ENCODE measurements at places on chromosomes 16 and 17.

GRCh38 chr17:48037036-48037837, at the start of gene COPZ2:
TSS of gene COPZ2 (minus strand) at chr17:48037797. CDS start at chr17:48037777, 20 bp downstream.
- DNase-seq: peak; percentile 48

DNA sequence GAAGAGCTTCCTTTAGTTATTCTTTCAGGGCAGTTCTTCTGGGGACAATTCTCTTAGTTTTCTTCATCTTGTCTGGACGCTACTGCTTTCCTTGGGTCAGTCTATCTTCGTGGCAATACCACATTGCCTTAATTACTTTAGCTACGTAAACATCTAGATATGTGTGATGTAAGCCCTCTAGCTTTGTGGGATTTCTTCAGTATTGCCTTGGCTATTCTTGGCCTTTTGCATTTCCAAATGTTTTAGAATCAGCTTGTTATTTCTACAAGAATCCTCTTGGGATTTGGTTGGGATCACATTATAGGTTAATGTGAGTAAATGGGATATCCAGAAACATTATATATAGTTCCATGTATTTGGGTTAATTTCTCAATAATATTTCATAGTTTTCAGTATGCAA, 9.0 kb upstream of the ST6GALNAC2 start:
- DNase-seq: no peak

DNA sequence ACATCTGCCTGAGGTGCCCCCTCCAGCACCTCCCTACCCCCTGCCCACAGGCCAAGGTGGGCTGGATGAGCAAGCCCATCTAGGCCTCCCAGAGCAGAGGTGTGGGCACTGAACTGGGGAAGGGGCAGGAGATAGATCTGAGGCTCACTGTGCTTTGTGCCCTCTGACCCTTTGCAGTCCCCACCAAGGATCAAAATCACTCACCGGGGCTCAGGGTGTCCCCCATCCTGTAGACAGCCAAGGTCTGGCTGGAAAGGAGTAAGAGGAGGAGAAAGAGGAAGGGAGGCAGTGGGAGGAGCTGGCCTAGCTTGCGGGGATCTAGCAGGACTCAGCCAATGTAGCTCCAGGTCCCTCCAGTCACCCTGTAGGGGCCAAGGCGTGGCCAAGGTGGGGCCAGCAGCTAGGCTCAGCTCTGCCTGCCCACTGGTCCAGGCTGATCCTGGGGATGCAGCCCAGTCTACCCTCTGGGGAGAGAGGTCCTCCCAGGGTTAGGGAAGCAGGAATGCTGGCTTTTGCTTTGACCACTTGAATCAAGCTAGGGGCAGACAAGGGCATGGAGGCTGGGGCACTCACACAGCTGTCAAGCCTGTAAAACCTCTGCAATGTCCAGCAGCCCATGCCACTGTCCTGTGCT, 1.8 kb downstream of the SLC12A4 start:
- DNase-seq: no peak

- no peak for DNase-seq
Observed at GRCh38 chr16:22302776-22303363, 5.7 kb downstream of the POLR3E start.

DNA sequence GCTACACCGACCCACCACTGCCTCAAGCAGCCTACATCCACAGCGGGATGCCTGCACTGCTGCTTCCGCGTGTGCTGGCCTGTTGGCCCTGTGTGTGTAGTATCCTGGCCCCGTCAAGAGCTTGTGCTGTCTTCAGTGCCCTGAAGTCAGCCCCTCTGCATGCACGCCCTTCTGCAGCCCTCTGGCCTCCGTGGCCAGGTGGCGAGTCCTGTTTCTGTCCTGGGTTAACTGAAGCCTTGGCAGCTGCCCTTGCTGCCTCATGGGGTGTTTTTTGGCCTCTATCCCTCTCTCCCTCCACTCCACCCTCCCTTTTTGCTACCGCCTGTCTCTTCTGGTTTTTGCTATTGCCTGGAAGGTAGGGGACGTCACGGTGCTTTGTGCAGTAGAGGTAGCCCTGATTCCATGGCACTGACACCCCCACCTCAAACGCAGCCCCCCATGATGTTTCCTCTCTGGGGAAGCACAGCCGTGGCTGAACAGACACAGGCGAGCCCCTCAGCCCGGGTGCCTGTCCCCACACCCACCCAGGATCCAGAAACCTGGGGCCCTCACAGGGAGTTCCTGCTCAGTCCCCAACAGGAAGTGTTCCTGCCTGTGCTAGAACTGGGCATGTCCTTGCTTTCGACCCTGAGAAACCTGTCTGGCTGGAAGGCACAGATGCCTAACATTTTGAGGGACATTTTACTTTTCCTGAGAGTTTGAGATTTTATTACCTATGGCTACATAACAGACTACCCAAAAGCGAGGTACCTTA, 18.8 kb upstream of the AMZ2 start:
- DNase-seq: no peak

DNA sequence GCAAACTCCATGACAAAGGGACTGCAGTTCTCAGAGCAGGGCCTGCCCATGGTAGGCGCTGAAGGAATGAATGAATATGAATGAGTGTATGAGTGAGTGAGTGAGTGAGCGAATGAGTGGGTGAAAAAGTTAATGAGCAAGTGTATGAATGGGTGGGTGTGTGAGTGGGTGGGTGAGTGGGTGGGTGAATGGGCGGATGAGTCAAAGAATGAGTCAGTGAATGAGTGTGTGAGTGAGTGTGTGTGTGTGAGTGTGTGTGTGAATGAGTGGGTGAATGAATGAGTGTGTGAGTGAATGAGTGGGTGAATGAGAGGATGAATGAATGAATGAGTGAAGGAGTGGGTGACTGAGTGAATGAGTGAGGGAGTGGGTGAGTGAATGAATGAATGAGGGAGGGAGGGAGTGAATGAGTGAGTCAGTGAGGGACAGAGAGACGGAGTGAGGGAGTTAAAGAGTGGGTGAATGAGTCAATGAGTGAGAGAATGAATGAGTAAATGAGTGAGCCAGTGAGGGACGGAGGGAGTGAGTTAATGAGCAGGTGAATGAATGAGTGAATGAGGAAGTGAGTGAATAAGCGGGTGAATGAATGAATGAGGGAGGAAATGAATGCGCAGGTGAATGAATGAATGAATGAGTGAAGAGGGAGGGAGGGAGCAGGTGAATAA, 11.1 kb upstream of the CHMP6 start:
- DNase-seq: no peak

GRCh38 chr16:17275076-17276009, 195.4 kb downstream of the XYLT1 start:
- DNase-seq: no peak

- peak; percentile 74 for DNase-seq
Observed at GRCh38 chr17:78412403-78412802, 34.0 kb downstream of the PGS1 start.

DNA sequence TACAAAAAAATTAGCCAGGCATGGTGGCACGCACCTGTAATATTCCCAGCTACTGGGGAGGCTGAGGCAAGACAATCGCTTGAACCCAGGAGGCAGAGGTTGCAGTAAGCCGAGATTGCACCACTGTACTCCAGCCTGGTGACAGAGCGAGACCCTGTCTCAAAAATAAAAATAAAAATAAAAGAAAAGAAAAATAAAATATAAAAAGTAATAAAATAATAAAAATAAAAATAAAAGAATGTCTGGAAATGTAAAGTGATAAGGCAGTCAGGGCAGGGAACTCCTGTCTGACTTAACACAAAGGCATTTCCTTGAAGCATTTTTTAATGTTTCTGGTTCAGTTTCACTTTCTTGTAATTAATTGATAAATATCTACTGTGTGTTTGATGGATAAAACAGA, 34.7 kb upstream of the DNAJA2 start:
- no peak for DNase-seq

- DNase-seq: no peak
Observed at GRCh38 chr17:81398176-81398831, 3.0 kb downstream of the BAHCC1 start.

DNA sequence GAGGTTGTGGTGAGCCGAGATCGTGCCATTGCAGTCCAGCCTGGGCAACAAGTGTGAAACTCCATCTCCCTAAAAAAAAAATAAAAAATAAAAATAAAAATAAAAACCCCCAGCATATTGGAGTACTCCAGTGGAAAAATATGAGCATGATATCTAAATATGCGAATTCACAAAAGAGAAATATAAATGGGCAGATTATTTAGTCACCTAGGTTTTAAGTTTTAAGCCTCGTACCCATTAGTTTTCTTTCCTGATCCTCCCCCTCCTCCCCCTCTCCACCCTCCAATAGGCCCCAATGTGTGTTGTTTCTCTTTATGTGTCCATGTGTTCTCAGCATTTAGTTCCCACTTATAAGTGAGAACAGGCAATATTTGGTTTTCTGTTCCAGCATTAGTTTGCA, 62.3 kb downstream of the GP2 start:
- no peak for DNase-seq

DNA sequence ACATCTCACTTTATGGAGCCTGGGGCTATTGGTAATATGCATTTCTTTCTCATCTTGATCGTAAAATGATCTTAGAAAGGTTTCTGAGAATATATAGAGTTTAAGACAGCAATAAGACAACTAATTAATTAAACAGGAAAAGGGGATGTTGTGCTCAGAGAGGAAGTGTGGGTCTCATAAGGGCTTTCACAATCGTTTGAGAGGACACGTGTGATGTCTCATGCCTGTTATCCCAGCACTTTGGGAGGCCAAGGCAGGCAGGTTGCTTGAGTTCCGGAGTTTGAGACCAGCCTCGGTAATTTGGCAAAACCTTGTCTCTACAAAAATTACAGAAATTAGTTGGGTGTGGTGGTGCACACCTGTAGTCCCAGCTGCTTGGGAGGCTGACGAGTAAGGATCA, 295.6 kb downstream of the WWOX start:
- DNase-seq: no peak

- no peak for DNase-seq
Observed at GRCh38 chr17:32481193-32481592, 5.6 kb upstream of the CDK5R1 start.

GRCh38 chr17:41965694-41966462, 717 bp upstream of the CNP start:
- DNase-seq: peak; percentile 76

GRCh38 chr17:6269478-6269877, 165.4 kb downstream of the AIPL1 start:
- DNase-seq: no peak

GRCh38 chr17:37312137-37312923, 63.5 kb upstream of the C17orf78 start:
- no peak for DNase-seq

DNA sequence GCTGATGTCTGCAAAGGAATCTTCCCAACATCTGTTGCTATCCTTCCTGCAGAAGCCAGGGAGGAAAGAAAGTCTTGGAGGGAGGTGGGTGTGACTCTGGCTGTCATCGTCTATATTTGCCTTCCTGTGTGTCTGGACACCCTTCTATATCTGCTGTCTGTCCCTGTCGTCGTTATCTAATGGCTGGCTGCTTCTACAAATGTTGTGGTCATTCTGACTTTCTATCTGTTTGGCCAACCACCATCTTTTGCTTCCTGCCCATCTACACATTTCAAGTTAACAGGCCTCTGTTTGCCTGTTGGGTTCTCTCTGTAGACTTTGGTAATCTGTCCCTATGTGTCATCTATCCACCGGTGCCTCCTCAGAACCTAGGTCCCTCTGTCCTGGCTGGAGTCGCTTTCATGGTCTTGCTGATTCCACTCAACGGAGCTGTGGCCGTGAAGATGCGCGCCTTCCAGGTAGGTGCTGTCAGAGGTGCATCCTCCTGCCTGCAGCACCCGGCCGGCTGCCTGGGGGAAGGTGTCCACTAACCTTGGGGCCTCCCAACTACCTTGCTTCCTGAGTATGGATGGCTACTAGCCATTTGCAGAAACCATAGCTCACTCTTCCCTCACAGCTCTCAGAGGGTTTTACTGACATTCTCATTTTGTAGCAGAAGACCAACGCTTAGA, 30.2 kb downstream of the ABCC3 start:
- DNase-seq: no peak

DNA sequence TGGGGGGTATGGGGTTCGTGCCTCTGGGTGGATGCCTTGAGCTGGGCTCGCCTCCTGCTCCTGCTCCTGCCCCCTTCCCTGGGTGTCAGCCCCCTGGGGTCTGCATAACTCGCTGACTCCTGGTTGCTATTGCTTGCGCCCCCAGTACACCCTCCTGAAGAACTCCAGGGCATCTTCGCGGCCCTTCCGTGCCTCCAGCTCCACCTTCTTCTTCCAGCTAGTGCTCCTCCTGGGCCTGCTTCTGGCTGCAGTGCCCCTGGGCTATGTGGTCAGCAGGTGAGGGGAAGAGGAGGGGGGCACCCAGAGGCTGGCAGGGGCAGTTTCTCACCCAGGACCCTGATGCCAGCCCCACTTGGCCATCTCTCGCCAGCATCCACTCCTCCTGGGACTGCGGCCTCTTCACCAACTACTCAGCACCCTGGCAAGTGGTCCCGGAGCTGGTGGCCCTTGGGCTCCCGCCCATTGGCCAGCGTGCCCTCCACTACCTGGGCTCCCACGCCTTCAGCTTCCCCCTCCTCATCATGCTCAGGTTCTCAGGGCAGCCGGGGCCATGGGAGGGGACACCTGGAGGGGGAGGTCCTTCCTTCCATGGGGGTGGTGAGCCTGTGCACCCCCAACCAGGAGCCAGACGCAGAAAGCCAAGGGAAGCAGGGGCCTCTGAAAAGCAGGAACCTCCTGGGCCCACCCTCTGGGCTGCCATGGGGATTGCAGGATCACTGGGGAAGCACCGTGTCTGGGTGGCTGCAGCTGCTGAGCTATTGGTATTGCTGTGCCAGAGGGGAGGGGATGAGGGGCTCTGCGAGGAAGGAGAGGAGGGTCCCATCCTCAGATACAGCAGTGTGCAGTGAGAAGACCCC, 7.8 kb upstream of the C17orf99 start:
- no peak for DNase-seq

DNA sequence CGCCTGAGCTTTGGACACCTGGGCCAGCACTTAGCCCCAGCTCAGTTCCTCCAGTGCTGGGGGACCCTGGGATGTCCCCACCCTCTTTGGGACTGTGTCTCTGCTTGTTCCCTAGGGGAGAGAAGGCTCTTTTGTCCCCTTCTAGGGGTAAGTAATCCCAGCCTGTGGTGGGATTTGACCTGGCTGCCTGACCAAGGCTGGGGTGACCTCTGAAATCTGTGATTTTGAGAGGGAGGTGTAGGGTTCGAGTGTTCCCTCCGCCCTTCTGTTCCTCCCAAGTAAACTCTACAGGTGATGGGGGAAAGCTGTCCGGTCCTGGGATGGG, 593 bp downstream of the TMEM92 start:
- DNase-seq: peak; percentile 20

DNA sequence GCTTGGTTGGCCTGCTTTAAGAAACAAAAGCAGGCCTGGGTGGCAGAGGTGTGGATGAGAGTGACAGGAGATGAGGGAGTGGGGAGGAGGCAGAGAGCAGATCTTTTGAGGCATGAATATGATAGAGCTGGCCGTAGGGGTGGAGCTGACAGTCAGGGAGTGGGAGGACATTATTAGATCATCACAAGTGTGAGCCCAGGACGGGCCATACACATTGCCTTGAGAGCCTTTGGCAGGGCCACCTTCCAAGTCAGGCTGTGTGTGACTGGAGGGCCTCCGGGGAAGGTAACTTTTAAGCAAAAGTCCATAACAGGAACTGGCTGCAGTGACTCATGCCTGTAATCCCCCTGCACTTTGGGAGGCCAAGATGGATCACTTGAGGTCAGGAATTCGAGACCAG, 26.3 kb downstream of the GINS3 start:
- no peak for DNase-seq

GRCh38 chr17:38469875-38470274, 41.6 kb downstream of the ARHGAP23 start:
- DNase-seq: no peak

- no peak for DNase-seq
Observed at GRCh38 chr17:68501074-68501473, 11.2 kb upstream of the PRKAR1A start.

Measured in D341Med (cell line).